ENCODE measurements at places on chromosomes 11 and 22. TPM values are rescaled to one million over a fixed set of nuclear protein-coding genes. Genes with fewer than 3 reads are reported as not detected.

SLC16A8 gene
- not detected for total RNA-seq

SCGB2A2 gene
- total RNA-seq, result not detected

OR4A16 gene
- not detected for total RNA-seq

EXT2 gene
- total RNA-seq, result 89.6 TPM

DNA sequence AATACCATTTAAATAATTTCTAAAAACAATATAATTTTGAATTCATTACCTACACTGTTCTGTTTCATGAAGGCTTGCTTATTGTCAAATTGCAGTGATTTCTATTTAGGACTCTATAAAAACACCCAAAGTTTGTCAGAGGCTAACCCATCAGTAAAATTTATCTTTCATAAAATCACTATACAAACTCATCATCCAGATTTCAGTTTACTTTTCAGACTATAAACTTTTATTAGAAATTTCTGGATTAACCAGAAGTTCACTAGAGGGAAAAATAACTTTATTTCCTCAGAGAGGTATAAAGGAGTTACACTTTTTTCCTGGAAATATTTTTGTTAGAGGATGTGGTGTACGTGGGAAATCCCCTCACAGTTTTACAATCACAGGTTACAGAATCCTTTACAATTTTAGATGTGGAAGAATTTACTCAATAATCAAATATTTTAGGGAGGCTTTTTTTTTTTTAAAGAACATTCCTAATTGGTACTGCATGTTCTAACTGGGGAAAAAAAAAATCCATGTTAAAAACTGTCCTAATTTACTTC is 176.7 kb downstream of the SWAP70 start:
- DNase-seq, result no peak

DNA sequence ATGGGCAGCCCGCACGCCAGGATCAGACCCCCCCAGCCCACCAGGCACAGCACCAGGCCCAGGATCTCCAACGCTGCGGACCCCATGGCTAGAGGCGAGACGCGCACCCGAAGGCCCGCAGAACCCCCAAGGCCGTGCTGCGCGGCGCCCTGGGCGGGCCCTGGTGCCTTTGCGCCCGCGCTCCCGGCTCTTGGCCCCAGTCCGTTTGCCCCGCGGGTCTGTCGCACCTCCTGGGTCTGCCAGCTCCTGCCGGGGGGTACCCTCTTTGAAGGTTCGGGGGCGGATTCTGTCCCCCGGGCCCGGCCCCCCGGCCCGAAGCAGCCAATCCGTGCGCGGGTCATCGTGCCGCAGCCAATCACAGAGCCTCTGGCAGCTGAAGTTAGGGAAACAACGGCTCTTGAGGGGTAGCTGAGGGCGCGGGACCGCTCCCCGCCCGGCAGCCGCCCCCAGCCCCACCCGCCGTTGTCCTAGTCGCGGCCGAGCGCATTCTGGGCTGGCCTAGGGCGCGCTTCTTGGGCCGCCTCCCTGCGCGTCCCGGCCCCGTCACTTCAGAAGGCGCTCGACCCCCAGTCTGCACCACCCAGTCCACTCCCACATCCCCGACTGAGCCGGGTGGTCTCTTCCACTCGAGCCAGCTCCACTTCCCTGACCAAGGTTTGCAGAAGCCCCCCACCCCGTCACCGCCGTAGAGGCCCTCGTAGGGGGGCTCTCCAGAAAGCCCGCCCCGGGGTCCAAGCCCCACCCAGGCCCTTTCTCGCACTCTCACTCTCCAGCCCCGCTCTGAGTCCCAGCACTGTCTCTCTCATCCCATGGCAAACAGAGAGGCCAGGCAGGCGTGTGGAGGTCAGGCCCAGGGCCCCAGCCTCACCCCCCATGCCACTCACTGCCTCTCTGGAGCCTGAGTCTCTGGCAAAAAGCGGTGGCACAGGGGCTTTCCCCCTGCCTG is at the start of gene CLDN5:
Gene CLDN5, minus strand, starts transcription at position 241 of the 946 bp plus-strand sequence. Its CDS starts 155 bp downstream, at position 86.
- DNase-seq, result no peak

DNA sequence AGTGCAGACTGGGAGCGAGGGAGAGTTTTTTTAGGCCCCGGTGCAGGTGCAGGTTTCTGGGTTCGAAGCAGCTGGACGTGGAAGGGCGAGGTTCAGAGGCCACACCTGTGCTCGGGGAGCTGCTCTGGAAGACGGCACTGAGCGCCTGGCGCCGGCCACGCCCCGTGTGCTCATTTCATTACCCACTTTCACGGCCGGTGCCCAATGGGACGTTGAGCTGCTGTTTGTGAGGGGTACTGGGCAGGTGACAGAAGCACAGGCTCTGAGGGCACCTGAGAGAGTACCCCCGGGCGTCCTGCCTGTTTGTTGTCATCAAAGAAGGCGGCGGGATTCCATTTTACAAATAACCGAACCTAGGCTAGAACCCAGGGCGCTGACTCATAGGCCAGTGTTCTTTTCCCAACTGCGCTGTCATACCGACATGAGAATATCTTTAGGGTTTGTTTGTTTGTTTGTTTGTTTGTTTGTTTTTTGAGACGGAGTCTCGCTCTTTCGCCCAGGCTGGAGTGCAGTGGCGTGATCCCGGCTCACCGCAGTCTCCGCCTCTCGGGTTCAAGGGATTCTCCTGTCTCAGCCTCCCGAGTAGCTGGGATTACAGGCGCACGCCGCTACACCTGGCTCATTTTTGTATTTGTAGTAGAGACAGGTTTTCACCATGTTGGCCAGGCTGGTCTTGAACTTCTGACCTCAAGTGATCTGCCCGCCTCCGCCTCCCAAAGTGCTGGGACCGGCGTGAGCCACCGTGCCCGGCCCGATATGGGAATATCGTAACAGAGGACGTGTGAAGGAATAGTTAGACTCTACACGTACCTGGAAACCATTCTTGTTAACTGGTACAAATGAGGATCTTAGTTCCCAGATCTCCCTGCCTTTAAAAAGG is 16.6 kb upstream of the SPTBN2 start:
- DNase-seq, result peak; percentile 29

- no peak for DNase-seq
These were observed 128.7 kb downstream of the DSCAML1 start for GRCh38 chr11:117668321-117668751.

- DNase-seq, result no peak
These were observed 610.7 kb downstream of the JRKL start for GRCh38 chr11:97000481-97000880.

- no peak for DNase-seq
These were observed 504.2 kb downstream of the JRKL start for GRCh38 chr11:96893988-96894387.

GRCh38 chr11:104772806-104773241 is 125.4 kb downstream of the CASP12 start:
- DNase-seq, result peak; percentile 46

Data from Caki2 (cell line).